ENCODE measurements at places on chromosomes 2 and 18.

GRCh38 chr2:219207134-219207883, 727 bp downstream of the ZFAND2B start:
- DNase-seq = no peak

DNA sequence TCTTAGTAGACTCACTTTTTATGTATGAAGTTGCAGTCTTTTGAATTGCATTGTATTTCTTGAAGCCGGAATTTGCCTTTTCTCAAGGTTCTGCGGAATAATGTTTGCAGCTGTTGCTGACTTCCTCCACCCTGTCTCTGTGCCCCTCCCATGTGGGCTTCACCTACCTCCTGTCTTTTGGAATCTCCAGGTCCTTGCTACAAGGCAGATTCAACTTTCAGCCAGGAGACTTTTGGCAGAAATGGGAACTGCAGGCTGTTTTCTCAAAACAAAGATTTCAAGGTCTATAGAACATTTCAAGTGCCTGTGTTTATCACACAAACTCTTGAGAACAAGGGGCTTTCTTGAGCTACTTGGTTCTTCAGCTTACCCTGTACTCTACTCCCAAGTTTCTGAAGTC, 25.6 kb downstream of the ZNF236 start:
- no peak for DNase-seq

GRCh38 chr2:29632018-29632417, 289.4 kb downstream of the ALK start:
- DNase-seq = no peak

- DNase-seq = no peak
Measured at GRCh38 chr2:153294199-153294786, 184.3 kb downstream of the RPRM start.

DNA sequence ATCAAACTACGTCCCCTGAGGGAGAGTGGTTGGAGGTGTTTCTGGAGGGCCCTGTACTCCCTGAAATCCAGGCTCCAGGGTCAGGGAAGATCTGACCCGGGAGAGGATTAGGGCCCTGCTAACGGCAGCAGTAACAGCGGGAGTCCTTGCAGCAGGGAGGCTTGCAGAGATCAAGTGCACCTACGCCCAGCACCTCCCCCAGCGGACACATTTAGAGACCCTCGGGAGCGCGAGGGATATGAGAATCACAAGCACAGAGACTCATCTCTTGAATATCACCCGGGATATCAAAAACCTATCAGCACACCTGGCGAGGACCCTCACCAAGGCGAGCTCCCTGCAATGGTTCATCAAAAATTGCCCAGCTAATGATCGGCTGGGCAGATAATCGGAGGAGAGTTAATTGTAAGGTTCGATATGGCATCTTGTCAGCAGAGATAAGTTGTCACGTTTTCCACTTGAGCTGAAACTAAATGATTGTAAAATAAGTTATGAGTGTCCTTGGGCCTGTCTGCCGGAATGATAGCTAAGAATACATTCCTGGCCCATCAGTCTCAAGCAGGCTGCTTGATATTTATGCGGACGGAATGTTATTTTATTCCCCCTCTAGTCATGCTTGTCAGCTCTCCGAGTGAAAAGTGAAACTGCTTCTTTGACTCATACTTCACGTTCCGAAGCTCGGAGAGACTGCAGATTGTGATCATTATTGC, 209.8 kb downstream of the GBX2 start:
- DNase-seq = no peak

DNA sequence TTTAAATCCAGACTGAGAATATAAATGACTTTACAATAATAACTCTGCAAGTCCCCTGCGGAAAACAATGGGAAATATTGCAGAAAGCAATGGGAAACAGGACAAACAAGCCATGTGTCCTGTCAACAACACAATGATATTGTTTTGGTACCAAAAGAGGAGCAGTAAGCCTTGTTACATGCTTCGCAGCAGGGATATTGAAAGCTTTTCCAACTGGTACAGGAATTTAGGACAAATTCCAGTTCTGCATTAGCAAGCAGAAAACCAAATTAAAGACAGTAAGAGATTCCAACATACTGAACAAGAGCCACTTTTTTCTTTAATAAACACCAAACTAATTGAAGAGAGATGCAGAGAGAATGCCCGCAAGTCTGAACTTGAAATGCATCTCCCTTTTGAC, 30.0 kb downstream of the FRZB start:
- no peak for DNase-seq

GRCh38 chr2:58698620-58699019, 457.5 kb upstream of the FANCL start:
- DNase-seq = no peak

GRCh38 chr2:235903782-235904584, 264.2 kb downstream of the GBX2 start:
- DNase-seq = no peak

- no peak for DNase-seq
Measured at GRCh38 chr2:172179045-172179701, 76.5 kb upstream of the DLX2 start.

GRCh38 chr2:108413711-108414095, 35.3 kb upstream of the GCC2 start:
- no peak for DNase-seq

DNA sequence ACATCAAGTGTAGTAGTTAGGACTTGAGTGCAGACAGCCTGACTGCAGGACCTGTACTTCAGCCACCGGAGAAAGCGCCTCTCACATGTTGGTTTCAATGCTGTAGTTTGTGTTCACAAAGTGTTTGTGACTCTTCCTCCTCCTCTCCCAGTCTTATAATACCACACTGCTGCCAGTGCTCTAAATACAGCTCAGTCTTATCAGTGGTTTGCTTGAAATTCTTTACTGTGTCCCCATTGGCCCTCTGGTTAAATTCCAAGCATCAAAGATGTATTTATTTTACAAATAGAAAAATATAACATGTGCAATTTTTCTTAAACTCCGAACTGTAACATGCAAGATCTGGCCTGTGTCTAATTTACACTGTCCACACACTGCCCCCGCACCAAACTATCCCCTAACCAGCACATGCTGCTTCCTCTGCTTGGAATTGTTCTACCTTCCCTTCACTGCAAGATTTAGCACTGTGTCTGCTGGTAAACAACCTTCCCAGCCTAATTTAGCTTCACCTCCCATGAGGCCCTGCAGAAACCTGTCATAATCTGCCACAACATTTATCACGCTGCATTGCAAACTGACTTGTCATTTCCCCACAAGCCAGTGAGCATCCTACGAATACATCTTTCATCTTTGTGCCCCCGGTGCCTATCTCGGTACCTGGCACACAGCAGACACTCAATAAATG, 77.1 kb downstream of the SUMO1 start:
- DNase-seq = no peak

DNA sequence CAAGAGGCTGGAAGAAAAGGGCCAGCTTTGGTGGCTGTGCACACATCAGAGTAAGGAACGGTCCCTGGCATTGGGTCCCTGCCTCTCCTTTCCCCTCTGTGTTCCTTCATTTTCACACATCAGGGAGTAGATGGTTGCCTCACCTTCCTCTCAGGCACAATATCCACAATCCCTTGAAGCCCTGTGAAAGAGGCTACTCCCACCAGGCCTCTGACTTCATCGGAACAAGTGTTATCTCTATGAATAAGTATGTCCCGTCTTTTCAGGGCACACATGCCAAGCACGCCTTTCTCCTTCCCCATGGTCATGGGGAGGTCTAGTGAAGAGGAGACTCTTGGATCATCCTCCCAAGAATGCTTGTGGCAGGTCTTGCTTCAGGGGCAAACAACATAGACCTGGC, 61.2 kb upstream of the LMAN1 start:
- no peak for DNase-seq

GRCh38 chr2:186713691-186714090, 19.8 kb downstream of the FAM171B start:
- no peak for DNase-seq

DNA sequence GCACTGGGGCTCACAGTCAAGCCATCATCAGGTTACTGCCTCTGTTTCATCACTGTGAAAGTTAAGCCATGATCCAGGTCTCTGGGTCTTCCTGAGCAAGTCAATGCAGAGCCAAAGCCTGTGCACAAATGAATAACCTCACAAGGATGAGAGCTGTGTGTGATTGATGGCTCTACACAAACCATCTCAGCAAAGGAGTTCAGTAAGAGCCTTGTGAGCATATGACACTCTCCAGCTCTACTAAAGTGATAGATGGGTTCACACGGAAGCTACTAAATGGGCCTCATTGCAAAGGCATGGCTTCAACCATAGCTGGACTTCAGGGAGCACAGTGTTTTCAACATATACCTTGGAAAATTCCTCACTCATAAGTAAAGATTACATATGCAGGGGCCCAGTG, 101.5 kb downstream of the AFF3 start:
- DNase-seq = no peak

DNA sequence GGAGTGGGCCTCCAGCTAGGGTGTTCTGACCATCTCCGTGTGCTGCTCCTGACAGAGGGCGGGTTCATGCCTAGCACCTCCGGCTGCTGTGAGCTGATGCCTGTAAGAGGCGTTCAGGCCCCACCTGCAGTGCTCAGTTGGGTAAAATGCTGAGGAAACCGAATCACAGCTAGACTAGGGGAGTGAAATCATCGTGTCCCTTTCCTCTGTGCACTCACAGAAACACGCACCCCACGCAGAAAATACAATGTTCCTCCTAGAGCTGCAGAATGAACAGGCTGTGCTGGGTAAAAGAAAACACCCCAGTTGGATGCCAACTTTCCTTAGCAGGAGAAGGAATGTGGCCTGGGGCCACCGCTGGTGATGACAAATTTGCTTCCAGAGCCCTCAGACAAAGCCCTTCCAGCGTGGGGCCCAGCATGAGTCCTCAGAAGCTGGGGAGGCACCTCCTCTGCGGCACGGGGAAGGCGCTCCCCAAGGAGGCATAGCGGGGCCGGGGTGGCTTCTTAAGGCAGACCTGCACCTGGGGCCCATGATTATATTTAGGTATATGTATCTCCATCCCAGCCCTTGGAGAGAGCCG, 16.3 kb upstream of the ARHGEF4 start:
- DNase-seq = no peak
